ENCODE measurements at places on chromosomes 13 and 19.

- DNase-seq, result peak; percentile 39
These were observed 1.8 kb downstream of the KLF16 start for GRCh38 chr19:1861599-1862031.

- DNase-seq, result no peak
These were observed 50.8 kb downstream of the TSSK6 start for GRCh38 chr19:19464339-19465098.

GRCh38 chr13:91816263-91816807 is 417.9 kb downstream of the GPC5 start:
- no peak for DNase-seq

DNA sequence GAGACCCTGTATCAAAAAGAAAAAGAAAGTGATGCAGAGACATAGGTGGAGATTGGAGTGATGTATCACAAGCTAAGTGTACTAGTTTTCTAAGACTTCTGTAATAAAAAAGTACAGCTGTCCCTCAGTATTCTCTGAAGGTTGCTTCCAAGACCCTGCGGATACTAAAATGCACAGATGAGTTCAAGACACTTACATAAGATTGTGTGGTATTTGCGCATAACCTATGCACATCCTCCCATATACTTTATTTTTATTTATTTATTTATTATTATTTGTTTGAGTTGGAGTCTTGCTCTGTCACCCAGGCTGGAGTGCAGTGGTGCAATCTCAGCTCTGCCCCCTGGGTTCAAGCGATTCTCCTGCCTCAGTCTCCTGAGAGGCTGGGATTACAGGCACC is 13.6 kb upstream of the HAS1 start:
- DNase-seq, result no peak

- DNase-seq, result peak; percentile 6
These were observed 19.0 kb upstream of the SPRY2 start for GRCh38 chr13:80359778-80360452.

DNA sequence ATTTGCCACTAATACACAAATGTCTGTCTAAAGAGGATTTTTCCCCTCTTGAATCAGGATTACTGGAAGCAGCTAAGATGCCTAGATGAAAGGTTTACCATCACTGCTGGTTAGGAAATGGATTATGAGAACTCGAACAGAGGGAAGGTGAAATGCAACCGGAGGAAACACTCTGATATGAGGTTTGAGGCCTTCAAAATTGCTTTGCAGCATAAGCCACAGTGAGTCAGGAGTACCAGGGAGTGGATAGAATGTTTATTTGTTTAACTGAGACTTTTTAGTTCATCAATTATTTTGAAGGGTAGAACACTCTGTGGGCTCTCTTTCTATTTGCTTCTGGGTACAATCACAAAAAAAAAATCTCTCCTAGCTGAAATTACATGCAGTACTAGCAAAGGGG is 18.1 kb downstream of the CDADC1 start:
- no peak for DNase-seq

- no peak for DNase-seq
These were observed 51.2 kb upstream of the EEF1AKMT1 start for GRCh38 chr13:20824762-20825476.

DNA sequence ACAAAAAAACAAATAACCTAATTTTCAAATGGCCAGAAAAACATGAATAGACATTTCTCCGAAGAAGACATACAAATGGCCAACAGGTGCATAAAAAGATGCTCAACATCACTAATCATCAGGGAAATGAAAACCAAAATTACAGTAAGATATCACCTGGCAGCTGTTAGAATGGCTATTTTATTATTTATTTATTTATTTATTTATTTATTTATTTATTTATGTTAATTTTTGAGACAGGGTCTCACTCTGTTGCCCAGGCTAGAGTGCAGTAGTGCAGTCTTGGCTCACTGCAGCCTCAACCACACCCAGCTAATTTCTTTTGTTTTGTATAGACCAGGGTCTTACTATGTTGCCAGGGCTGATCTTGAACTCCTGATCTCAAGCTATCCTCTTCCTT is 27.1 kb upstream of the LATS2 start:
- no peak for DNase-seq

DNA sequence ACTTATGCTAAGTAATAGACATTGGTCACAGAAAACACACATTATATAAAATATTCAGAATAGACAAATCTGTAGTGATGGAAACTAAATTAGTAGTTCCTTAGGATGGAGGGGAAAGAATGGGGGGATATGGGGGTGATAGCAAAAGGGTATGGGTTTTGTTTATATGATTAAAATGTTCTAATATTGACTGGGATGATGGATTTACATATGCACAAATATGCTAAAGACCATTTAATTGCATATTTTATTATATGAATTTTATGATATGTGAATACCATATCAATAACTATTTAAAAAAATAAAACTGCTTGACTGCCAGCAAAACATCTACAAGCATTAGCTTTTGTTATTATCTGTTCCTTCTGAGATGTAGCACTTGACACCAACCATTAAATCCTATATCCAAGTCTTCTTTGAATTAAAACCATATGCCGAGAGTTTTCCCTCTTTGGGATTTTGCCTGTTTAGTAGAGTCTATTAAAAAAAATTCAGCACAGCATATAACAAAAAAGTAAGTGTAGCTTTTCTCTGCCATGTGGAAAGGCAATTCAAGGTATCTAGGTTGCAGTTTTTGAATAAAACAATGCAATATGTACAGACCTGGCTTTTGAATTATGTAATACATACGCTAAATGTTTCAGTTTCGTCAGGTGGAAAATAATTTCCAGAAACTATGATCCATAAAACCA is 2584.1 kb upstream of the PCDH20 start:
- no peak for DNase-seq

GRCh38 chr19:47418692-47419029 is 666 bp downstream of the MEIS3 start:
- no peak for DNase-seq

GRCh38 chr19:29569038-29569911 is 36.8 kb upstream of the POP4 start:
- DNase-seq, result no peak

GRCh38 chr19:38583219-38583984 is 34.4 kb downstream of the MAP4K1 start:
- no peak for DNase-seq

DNA sequence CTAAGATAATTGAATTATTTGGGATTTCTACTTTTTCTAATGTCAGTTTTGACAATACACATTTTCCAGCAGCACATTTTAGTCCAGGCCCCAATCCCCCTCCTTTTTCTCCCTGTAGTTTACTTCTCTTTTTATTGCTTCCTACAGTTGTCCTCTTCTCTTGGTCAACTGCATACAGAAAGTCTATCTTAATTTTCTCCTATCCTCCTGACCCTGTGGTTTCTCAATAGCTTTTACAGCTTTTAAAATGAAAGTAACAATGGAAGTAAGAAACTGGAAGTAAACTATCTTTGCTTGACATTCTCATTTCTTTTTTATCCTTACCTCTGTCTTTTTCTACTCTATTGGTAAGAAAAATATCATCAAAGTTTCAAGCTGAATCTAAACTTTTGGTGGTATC is 106.5 kb upstream of the OXGR1 start:
- DNase-seq, result peak; percentile 21

DNA sequence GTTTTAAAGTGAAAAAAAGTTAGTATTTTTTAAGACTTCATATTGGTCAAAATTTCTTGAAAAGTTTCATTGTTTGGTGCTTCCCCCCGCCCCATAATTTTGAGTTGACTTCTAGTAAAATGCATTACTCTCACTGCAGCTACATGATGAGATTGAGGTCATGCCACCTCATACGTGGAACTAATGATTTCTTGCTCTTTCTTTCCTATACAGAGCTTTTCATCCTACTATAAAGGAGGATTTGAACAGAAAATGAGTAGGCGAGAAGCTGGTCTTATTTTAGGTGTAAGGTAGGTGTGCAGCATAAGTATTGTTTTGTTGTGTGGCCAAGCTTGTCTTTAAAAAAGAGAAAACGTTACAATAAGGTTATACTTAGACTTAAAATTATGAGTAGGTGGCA is 55.0 kb downstream of the DNAJC15 start:
- no peak for DNase-seq

- DNase-seq, result peak; percentile 85
These were observed 62.8 kb downstream of the RGCC start for GRCh38 chr13:41520016-41520659.

- DNase-seq, result no peak
These were observed 217.1 kb downstream of the COL4A1 start for GRCh38 chr13:110089815-110090214.

DNA sequence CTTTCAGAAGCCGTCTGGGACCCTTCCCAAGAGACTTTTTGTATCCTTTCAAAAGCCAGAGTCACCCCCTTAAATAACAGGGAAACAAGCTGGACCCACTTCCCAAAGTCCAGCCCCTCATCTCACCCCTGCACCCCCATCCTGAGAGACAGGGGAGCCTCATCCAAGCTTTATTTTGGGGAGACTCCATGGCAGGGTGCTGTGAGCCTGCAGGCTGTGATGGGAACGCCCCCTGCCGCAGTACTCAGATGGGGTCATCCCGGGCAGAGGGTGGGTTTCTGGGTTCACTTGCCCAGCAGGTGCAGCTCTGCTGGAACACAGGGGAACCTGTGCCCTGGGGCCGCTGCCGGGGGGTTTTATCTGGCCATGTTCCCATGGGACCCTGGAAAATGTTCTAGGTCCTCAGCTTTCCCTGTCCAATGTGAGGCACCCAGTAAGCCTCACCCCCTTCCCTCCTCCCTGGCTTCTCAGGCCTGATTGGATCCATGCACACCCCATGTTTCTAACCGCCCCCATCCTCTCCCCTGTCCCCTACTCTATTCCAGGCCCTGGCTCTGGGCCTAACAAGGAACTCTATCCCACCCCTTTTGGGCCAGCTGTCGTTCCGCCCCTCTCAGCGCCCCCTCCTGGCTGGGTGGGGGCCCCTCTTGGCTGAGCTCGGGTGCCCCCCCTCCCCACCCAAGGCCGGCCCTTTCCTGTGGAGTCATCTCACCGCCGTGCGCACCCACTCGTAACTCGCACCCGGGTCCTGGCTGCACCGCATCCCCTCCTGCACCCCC is 1.0 kb downstream of the HIF3A start:
- DNase-seq, result no peak

- DNase-seq, result no peak
These were observed 1.2 kb upstream of the F10 start for GRCh38 chr13:113121183-113121927.

DNA sequence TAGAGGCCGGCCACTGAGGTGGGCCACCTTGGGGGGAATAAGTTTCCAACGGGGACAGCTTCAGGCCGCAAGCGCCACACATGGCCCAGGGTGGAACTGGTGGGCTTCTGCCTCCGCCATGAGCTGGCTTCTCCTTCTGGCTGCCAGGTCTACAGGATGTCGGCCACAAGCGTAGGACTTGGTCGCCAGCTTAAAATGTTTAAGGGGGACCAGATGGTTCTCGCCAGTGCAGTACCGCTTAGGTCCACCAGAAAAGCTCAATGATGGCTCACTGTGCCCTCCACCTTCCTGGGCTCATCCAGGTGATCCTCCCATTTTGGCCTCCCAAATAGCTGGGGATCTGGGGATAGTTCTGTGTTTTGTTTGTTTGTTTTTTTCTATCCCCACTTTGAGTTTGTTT is 38.7 kb upstream of the ZNF254 start:
- DNase-seq, result no peak

DNA sequence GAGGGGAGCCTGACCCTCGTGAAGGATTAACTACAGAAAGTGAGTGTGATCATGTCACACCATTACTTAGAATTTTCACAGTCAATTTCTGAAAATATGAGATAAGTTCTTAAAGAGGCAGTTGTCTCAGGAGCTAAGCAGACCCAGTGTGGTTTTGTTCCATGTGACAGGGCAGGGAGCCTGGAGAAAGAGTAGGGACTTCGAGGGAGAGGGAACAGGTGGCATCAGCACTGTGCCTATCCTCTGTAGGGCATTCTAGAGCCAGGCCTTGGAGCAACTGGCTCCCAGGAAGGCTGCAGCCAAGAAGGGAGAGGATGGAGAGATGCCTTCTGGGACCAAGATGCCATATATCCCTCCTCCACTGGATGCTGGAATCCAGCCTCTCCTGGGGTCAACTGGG is 183.0 kb downstream of the TSHZ3 start:
- no peak for DNase-seq

- no peak for DNase-seq
These were observed 406.9 kb downstream of the LIG4 start for GRCh38 chr13:107808389-107808788.

DNA sequence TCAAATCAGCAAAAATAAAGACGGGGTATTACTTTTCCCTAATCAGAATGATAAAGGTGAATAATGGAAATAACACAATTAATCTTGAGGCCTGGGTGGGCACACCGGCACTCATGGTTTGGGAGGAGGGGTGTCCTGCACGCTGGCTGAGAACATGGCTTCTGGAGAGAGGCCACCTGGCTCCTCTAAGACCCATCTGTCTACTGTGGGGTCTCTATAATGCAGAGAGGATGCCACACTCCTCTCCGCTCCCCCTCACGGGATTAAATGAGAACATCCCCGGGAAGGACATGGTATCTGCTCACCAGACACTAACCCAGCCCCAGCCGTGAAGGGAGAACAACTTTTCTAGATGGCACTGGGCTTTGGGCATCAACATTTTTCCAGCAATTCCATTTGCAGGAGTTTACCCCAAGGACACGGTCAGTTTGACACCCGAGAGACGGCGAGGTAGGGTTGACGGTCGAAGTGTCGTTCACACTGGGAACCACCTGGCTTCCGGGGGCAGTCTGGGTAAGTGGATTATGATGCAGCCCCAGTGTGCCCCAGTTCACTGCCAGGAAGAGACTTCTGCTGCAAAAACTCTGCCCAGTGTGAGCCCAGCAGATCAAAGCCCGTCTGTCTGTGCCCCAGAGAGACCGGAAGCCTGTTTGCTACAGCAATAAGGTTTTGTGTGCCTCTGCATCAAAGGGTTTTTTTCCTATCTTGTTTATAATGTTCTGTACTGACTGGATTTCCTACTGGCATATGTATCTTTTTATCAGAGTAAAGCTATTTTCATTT is 56.6 kb downstream of the CEBPG start:
- DNase-seq, result no peak

DNA sequence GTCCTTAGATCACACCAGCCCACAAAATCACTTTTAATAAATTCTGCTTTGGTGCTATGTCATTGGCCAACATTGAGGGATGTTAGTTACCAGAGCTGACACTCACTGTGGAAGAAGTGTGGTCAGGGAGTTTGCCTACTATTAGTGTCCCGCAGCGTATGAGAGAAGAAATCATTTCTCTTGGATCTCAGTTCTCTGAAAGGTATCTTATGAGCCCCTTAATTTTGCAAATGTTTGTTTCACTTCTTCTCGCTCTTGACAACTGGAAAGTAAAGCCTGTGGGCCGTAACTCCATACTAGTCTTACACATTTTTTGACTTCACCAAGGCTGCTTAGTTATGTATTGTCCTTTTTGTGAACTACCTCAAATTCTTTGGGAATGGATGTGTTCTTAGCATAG is 80.9 kb downstream of the FLT1 start:
- no peak for DNase-seq

DNA sequence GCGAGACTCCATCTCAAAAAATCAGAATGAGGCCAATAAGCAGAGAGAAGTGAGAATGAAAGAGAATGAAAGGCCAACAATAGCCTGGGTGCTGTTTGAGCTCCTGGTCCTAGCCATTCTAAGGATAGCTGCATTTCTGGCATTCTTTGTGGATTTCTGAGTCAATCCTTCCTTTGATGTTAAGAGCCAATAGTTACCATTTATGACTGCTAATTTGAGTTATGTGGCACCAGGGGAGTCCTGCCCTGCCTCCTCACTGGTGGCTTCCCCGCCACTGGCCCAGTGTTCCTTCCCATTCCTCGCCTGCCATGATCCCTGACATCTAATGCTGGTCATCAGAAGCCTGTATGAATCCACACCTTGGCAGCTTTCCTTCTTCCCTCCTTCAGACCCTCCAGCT is 991.2 kb downstream of the UQCRFS1 start:
- no peak for DNase-seq

- peak; percentile 75 for DNase-seq
These were observed 792 bp upstream of the LENG8 start for GRCh38 chr19:54448040-54448773.

All from suppressor macrophage (primary cell).